Suppressor macrophage (primary cell): ENCODE measurements at places on chromosomes 1 and 21.

- no peak for DNase-seq
These were observed 119.7 kb upstream of the ZNF648 start for GRCh38 chr1:182181167-182181572.

GRCh38 chr1:246219508-246220030 lies 287.5 kb downstream of the SMYD3 start:
- no peak for DNase-seq

DNA sequence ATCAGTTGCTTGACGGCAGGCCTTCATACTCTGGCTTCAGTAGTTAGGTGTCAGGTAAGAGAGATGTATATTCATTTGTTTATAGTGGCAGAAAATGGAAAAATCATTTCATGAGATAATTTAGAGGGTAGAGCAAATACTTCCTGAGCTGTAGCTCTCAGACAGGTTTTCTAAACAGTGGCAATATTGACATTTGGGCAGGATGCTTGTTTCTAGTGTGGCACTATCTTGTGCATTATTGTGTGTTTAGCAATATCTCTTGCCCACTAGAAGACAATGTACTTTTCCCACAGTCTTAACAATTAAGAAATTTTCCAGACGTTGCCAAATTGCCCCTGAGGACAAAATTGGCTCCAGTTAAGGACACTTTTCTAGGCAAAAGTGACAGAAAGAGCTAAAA lies 1143.1 kb downstream of the PLA2G4A start:
- no peak for DNase-seq

- no peak for DNase-seq
These were observed 1.4 kb downstream of the VPS13D start for GRCh38 chr1:12231276-12231595.

DNA sequence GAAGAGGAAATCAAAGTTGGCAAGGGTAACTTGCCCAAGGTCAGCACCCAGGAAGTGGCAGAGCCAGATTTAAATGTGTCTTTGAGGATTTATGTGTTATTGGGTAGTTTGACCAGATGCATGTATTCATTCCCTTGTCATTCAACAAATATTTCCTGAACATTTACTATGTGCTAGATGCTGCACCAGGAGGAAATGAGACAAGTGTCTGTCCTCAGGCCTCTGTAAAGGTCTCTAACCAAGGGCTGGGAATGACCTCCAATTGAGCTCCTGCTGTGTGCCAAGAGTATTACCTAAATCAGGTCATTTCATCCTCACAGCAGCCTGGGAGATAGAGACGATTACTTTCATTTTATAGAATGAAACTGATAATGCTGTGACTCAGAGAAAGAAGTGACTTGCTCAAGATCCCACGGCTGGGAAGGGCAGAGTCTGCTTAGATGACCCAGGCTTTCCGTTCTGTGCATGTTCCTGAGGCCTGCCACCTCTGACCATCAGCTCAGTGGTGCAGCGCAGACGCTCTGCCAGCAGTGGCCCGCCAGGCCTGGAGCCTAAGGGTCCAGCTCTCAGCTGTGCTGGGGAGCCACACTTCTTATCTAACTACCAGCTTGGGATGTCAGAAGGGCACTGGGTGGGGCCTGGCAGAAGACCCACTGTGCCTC lies 3.5 kb upstream of the TTC22 start:
- DNase-seq: peak; percentile 22

- peak; percentile 17 for DNase-seq
These were observed 15.4 kb downstream of the COL16A1 start for GRCh38 chr1:31688233-31688918.

GRCh38 chr1:113931451-113931851 lies 2.3 kb downstream of the HIPK1 start:
- DNase-seq: no peak

GRCh38 chr1:108584428-108584856 lies 24.5 kb downstream of the EEIG2 start:
- DNase-seq: no peak

DNA sequence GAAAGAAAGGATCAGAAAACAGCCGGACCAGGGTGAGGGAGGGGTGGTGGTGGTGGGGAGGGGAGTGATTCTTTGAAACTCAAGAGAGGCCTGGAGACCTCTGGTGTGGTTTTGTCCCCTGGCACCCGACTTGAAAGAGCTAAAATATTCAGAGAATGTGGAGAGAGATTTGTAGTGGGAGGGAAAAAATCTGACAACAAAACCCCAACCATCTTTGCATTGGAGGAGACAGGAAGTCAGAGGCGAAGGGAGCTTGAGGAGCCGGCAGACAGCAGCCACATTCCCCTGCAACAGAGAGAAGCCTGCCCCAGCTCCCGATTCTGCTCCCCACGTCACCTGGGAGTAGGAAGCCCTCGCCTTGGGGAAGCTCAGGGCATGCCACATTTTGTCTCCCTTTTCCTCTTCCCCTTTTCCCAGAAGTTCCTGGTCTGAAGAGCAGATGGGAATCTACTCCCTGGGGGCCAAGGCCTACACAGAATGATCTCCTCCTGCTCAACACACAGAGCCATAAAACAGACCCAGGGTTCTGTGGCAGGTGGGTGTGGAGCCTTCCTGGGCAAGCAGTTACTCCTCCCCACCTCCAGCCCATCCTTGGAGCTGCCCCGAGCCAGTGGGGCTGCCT lies 84.9 kb downstream of the ITPKB start:
- DNase-seq: peak; percentile 43

DNA sequence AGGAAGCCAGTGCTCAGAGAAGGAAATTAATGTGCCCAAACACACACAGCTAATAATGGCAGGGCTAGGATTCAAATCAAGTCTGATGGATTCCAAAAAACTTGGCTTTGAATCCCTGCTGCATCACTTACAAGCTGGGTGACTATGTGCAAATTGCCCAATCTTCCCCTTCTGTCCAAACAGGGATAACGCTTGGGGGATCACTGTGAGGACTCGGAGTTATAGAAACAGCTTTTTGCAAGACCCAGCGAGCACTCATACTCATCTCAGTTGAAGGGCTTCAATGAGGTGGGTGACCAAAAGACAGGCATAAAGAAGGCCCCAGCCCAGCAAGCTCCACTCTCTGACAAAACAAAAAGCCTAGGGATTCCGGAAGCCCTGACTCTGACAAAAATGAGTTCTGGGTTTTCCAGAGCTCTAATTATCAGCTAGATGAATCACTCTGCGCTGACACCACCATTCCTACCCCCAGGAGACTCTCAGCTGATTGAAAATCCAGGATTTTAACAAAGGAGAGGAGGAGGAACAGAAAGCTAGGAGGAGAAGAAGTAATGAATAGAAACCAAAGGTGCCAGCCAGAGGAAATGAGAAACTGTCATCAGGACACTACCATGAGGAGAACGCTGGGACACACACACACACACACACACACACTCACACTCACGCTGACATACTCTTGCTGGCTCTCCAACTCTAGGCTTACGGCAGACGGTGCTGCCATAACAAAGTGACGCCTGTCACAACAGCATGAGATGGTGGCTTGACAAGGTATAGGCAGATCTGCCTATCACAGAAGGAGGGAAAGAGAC lies 1.6 kb upstream of the STK40 start:
- DNase-seq: peak; percentile 68

DNA sequence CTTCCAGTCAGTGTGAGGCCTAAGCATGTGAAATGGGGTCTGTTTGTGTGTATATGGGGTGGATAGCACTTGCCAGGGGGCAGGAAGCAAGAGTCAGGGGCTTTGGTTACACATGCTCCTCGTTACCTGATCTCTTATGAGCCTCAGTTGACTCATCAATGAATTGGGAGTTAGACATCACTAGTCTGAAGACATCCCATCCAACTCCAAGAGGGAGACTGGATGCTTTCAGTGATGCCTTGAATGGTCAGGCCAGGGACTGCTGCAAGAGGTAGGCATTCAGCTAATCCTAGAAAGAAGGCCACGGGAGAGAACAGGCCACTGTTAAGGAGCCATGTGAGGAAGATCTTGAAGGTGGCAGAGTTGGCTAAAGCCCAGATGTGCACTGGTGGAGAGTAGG lies 6.3 kb downstream of the RAB25 start:
- no peak for DNase-seq

DNA sequence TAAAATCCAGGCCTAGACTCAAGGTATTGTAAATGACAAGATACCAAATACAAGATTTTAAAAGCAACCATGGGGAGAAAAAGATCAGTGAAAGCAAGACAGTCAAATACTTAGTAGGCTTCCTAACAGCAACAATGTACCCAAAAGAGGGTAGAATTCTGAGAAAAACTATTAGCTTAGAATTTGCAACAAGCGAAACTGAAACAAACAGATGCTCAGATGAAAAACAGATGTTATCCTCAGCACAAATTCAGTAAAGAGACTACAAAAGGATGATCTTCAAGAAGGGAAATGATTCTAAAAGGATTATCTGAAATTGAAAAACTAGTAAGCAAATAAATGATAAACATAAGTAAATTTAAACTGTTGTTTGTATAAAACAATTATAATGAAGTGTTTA lies 40.0 kb downstream of the PDC start:
- DNase-seq: no peak

DNA sequence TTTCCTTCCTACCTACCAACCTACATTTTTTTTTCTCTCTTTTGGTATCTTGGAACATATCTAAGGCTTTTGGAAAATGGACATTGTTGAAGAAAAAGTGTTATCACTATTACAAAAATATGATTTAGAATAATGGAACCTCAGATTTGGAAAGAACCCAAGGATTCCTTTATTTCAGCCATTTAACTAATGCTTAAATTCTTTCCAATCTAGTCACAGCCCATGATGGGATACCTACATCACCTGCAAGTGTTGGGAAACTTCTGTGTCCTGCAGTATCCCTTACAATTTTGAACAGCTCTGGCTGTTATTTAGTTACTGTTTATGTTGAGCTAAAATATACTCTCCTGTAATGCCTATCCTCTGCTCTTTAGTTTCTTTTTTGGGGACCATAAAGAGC lies 22.3 kb upstream of the APOBEC4 start:
- DNase-seq: no peak

- peak; percentile 65 for DNase-seq
These were observed 694 bp downstream of the TMEM167B start for GRCh38 chr1:109091078-109091838.

- DNase-seq: peak; percentile 50
These were observed 8.3 kb downstream of the IL24 start for GRCh38 chr1:206905295-206906164.

- DNase-seq: no peak
These were observed 150.2 kb upstream of the TMPRSS15 start for GRCh38 chr21:18553786-18554185.

- no peak for DNase-seq
These were observed 180.4 kb upstream of the PKN2 start for GRCh38 chr1:88503646-88504045.

- DNase-seq: no peak
These were observed 164.2 kb upstream of the PTBP2 start for GRCh38 chr1:96557336-96557735.

- DNase-seq: no peak
These were observed 11.2 kb downstream of the SHISA4 start for GRCh38 chr1:201899683-201900429.

GRCh38 chr1:240487493-240487892 lies 124.5 kb downstream of the GREM2 start:
- DNase-seq: no peak

DNA sequence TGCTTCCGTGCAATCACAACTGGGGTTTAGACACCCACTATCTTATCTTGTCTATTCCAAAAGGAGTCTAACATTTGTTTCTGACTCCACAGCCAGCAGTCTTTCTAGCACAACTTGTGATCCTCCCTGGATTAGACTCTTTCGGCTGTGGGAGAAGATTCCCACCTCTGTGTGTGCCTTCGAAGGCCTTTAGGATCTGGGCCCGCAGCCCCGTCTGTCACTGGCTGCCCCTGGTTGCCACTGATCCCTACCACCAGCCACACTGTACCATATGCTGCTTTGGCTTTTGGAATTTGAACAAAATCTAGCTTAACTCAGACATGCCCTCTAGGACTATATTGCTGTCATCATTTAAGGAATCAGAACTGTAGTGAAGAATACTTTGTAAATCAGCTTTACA lies 18.0 kb downstream of the NTPCR start:
- DNase-seq: no peak

- peak; percentile 78 for DNase-seq
These were observed 31.2 kb downstream of the NKAIN1 start for GRCh38 chr1:31208361-31208945.

DNA sequence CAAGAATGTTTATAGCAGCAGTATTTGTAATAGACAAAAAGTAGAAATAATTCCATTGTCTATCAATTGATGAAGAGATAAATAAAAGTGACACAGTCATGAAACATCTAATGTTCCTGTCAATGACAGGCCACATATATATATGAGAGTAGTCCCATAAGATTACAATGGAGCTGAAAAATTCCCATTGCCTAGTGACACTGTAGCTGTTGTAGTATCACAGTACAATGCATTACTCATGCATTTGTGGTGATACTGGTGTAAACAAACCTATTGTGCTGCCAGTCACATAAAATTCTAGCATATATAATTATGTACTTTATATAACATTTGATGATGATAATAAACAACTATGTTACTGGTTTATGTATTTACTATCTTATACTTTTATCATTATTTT lies 141.9 kb upstream of the LYPLAL1 start:
- DNase-seq: no peak

GRCh38 chr1:155942578-155943141 lies 1.2 kb downstream of the RXFP4 start:
- DNase-seq: no peak

GRCh38 chr21:26669215-26669764 lies 96.2 kb upstream of the CYYR1 start:
- DNase-seq: no peak

DNA sequence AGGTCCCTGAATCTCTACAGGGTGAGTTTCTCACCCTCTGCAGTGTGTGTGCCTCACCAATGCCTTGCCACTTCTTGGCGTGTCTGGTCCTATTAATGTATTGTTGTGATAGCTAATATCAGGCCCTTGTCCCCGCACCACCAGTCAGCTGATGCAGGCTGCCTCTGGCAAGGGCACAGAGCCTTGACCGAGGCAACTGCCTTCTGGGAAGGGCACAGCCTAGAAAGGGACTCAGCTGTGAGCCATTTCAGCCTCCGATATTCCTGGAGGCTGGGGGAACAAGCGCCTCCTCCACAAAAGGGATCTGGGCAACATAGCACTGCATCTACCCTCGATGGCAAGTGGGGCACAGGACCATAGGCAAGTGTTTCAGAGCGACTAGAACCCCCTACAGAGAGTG lies 27.0 kb downstream of the IL10RB start:
- no peak for DNase-seq
